ENCODE measurements at places on chromosomes 11 and 22.

GRCh38 chr22:46262449-46263215, 511 bp downstream of the PKDREJ start:
- no peak for DNase-seq

DNA sequence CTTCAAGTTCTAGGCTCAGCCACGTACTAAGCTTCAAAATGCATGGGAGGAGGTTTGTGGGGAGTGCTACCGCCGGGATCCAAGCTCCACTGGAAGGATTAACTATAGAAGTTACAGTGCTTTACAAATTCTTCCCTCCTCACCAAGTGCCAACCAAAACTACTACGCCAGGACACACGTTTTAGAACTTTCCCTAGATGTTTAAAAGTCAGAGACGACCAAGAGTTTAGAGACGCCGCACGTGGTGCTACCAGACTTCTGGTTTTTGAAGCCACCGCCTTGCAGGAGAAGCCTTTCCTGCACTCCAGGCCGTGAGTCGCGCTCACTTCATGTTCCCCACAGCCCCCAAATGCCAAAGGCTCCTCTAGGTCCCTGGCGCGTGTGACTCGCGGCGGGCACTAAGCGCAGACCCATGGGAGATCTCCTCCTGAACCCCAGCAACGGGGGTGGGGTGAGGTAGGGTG, 734 bp downstream of the SNU13 start:
- peak; percentile 25 for DNase-seq

- DNase-seq: no peak
These were observed 606 bp downstream of the RASSF7 start for GRCh38 chr11:561148-562003.

DNA sequence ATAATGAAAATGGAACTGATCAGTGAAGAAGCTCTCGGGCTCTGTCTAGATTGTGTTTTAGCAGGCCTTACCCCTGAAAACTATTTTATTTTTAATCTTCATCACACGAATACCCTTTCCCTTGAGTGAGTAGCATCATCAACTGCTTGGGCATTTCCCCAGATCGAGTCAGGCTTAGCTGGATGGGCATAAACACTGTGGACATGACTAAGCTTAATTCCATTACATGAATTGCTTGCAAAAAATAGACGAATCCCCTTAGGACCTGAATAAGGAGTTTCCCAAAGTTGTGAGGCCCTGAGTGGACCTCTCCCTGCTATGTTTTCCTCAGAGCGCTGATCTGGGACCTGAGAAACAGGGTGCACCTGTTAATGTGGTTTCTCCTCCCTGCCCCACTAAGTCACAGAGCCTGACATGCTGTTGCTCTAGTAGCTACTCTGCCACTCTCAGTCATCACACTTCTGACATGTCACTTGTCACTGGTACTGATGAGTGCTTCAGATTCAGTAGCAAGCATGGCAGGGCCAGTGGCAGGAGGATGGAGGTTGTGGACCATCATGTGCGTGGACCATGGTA, 53.5 kb downstream of the ENDOD1 start:
- no peak for DNase-seq

DNA sequence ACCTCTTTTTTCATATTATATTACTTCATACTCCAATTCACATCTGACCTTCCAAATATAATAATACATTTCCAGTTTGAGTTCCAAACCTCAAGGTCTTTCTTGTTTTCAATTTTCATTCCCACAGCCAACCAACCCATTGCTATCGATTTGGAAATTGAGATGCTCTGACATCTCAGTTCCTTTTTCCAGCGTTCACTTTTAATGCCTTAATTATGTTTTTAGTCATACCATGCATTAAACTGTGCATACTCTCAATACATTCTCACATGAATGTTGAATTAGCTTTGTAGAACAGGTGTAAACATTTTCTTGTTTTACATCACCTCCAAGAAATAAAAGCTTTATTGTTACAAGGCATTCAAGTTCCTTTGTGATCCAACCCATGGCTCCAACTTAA, 294.2 kb upstream of the ANO3 start:
- DNase-seq: no peak

GRCh38 chr11:1217151-1217550, 5.7 kb upstream of the MUC5B start:
- no peak for DNase-seq

GRCh38 chr22:18071968-18072310, 5.9 kb upstream of the PEX26 start:
- no peak for DNase-seq

DNA sequence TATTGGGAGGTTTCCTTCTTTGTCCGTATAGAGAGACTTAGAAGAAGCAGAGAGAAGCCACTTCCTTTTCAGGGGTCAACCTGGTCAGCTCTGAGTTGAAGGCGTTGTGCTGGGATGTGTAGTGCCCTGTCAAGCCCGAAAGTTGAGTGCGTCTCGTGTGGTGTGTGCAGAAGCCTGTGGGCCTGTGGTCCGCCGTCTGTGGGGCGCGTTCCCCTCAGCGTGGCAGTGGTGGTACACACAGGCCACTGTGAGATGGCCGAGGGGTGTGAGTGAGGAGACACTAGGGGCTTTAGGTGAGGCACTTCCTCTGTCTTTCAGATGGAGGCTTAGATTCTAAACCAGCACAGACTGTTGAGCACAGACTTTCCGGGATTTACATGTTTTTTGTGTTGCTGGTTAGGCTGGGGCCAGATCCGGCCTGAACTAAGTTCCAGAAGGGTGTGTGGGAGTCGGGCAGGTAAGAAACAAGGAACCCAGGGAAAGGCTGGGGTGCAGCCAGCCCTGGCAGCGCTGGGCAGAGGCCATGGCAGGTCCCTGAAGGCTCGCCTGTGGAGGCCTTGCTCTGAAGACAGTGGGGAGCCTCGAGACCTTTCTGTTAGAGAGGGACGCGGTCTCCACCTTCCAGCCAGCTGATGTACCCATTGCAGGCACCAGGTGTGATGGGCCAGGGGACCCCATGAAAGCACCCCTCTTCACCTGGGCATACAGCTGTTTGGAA, 194.2 kb downstream of the TBC1D22A start:
- no peak for DNase-seq

GRCh38 chr11:93017821-93018690, 48.6 kb downstream of the MTNR1B start:
- DNase-seq: no peak

DNA sequence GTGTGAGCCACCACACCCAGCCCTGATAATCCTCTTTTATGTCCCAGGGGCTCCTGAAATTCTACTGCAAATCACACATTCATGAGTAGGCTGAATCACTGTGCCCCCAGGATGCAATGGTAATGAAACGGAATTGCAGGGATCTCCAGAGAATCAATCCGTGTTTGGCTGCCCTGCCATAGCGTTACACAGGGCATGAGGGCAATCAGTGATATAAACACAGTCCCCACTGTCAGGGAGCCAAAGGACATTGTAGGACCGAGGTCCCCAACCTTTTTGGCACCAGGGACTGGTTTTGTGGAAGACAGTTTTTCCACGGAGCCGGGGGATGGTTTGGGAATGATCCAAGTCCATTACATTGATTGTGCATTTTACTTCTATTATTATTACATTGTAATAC, 9.0 kb upstream of the PLA2G6 start:
- DNase-seq: no peak

DNA sequence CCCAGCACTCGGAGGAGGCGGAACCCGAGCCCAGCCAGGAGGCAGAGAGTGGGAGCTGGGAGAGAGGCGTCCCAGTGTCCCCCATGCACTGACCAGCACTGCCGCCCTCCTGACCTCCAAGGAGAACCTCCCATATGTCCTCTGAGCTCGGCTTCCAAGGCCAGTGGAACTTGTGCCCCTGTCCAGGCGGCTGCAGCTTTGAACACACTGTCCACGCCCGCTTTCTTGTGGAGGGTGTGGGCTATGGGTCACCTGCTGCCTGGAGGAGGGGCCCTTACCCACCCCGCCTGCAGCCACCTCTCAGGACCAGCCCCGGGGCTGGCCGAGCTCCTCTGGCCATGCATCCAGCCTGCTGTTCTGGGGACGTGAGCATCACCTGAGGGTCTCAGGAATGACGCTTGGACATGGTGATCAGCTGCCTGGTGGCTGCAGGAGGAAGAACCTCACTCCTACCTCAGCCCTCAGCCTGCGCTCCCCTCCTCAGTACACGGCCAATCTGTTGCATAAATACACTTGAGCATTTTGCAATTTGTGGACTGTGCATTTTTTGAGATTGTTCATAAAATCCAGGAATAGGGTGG, 22.2 kb upstream of the MUC5B start:
- no peak for DNase-seq

DNA sequence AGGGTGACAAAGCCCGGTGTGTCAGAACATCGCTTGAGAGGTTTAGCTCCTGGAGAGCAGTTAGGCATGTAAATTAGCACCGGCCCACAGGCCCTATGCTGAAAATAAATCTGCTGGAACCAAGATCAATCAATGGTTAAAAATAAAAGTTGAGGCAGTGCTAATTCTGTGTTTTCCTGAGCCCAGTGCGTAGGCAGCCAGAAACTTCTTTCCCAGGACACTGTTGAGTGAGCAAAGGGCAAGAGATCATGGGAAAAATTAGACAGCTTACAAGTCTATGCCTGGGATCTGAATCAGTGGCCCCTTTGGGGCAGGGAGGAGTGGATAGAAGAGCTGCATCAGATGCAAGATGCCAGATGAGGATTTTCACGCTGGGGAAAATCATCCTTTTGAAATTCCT, 539.2 kb downstream of the BUD13 start:
- no peak for DNase-seq

DNA sequence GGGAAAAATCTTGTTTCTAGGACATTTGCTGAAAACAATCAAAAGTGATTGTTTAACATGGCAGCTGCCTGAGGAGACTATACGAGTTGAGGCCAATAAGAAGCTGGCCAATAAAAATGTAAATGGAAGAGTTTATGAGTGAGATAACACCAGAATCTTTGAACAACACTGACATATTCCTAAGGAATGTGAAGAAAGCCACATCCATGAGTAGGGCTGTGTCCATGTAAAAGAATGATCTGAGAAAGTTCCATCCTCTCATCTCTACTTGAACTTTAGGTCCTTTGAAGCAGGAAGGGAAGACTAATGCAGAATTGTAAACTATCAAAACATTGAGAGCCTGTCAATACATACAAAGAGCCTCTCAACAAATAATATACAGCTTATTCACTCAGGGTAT, 6.9 kb upstream of the CHORDC1 start:
- DNase-seq: no peak

DNA sequence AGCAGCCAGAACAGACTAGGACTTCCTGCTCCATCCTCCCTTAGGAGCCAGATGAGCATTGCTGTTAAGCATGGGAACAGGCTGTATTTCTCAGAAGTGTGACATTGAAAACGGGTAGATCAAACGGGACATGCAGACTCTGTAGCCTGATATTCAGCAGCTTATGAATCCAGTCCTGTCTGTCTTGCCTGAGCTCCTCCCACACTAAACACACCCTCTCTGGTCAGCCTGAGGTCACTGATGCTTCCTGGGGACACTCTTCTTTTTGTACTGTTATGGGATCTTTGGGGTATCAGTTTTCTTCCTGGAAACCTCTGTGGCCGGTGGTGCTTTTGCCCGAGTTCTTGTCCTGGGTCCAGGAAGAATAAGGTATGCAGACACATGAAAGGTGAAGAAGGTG, 35.8 kb downstream of the C11orf91 start:
- no peak for DNase-seq

GRCh38 chr11:59415111-59415510, 11.1 kb downstream of the OR5A2 start:
- no peak for DNase-seq

GRCh38 chr22:21448627-21449416, 18.4 kb upstream of the TMEM191C start:
- no peak for DNase-seq

DNA sequence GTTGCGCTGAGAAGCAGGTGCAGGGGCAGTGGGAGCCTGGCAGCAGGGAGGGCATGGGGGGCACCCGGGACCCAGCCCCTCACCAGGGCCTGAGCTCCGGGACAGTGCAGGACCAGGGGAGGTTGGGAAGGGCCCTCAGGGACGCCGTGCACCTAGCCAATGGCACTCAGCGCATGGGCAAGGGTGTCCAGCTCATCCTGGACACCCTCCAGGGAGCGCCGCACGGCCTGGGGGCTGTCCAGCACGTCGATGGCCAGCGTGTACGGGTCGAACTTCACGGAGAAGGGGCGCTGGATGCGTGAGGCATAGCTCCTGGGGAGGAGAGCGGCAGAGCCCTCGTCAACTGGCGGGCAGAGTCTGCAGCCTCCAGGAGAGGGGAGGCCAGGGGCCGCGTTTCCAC, 3.1 kb upstream of the INS start:
- no peak for DNase-seq

DNA sequence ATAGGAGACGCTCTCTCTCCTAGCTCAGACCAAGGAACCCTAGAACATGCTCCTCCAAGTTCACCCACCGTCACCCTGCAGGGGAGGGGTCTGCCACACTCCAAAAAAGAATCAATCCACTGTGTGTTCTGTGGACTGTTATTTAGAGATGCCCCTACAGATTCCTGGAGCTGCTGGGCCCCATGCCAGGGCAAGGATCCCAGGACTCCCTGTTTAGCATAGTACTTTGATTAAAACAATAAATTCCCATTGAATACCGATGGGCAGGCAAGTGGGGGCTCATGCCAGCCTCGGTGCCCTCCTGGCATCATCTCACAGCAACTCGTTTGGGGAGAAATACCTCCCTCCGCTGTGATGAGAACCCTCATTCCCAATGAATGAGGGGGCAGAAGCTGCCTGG, 247.5 kb downstream of the ST3GAL4 start:
- no peak for DNase-seq

DNA sequence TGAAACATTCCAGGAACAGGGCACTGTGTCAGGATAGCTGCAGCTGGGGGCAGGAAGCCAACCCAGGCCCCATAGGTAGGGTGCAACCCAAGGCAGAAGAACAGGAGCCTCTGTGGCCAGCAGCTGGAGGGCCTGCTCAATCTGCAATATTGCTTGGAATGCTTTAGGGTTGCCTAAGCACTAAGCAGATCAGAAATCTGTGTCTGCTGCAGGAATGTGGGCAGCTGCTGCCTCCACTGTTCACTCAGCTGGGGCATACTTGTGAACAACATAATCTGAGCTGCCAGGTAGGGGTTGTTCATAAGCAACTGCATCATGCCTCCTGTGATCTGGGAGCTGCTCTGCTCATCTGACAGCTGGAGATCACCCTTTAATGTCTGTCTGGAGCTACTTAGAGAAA, 1.7 kb downstream of the UBQLNL start:
- no peak for DNase-seq

DNA sequence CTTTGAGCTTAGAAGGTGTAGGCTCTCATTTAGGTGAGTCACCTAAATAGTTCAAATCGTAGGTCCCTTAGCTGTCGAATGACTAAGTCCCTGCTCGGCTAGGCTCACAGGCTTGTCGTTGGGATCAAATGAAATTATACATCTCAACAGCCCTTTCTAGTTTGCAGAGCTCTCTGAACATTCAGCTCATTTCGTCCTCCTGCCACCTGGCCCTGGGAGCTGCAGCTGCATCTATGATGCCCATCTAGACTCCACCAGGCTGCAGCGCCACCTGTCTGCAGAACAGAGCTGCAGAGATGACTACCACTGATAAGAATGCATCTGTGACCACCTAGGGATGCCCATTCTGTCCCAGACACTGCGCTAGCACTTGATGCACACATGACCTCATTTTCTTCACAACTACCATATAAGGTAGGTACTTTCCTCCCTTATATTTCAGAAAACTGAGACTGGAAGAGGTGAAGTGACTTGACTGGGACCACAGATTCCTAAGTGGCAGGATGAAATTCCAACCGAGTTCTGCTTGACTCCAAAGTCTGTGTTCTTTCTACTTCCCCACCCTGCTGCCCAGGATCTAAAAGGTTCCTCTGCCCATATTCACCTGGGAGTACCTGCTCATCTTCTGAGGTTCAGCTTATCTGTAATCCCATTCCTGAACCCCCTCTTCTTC, 141.1 kb upstream of the NARS2 start:
- DNase-seq: peak; percentile 76

- no peak for DNase-seq
These were observed 117.7 kb upstream of the RCN1 start for GRCh38 chr11:31973172-31973571.

- peak; percentile 66 for DNase-seq
These were observed 419.2 kb downstream of the BUD13 start for GRCh38 chr11:116353589-116353988.

Measured in NCI-H2081 (cell line).